ENCODE measurements at places on chromosomes 5 and 9.

- peak; percentile 24 for DNase-seq
Measured at GRCh38 chr5:172630482-172630881, 10.6 kb upstream of the NEURL1B start.

GRCh38 chr9:94029932-94030317, 54.3 kb upstream of the PTPDC1 start:
- DNase-seq, result no peak

- DNase-seq, result no peak
Measured at GRCh38 chr5:60066502-60066901, 173.0 kb upstream of the PDE4D start.

DNA sequence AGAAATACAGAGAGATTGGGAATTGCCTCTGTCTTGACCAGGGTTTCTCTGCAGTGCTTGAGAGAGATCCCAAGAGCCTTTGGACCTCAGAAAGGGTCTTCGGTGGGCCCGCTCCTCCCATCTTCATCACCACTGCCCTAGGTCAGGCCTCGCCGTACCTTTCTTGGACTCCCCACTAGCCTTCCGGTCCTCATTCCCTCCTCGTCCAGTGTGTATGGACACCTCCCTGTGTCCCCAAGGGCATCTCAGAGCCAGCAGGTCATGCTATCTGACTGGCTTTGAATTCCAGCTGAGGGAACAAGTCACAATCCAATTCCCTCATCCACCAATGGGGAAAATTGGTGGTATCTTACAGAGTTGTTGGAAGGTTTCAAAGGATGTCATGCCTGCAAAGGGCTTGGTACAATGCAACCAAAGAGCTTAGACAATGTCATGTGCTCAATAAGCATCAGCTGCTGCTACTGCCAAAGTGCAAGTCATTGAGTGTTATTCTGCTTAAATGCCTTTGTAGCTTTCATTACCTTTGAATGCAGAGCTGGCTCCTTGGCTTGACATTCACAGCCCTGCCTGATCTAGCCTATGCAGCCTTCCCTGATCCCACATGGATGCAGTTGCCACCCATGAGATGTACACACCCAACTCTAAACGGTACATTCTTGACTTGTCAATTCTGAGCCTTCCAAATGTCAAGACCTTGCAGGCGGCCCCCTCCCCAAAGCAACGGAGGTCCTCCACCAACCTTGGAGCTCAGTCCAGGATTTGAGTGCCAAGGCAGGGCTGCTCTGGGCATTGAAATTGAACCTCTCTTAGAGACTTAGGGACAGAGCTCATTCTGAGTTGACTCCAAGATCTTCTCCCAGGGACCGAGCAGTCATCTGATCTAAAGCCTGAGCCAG, 58.0 kb downstream of the HRH2 start:
- peak; percentile 17 for DNase-seq

DNA sequence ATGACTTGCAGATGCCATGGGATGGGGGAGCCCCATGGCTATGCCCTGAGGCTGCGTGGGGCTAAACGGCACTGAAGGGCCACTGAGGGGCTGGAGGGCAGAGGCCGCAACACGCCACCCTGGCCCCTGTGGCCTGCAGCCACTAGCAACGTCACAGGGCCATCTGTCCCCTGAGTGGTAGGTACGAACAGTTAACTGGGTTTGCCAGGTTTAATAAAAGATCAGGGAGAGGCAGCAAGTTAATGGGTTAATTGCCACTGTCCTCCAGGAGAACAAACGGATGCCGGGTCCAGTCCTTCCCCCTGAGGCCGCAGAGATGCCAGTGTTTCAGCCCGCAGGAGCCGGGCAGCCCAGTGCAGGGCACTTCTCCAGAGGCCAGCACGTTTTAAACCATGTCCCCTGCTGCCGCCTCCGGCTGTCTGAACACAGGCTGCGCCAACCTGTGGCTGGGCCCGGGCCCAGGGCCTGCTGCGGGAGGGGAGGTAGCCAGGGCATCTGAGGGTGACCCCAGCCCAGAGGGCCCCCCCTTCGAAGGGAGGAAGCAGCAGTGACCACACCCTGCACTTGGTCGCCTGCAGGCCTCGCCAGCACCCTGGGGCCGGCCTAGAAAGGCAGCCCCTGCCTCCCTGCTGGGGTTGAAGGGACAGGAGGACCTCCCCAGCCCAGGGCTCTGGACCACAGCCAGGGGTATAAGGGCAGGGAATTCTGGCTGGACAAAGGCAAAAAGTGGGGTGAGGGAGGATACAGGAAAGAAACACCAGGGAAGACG, 227.3 kb downstream of the FANCC start:
- DNase-seq, result peak; percentile 57

GRCh38 chr9:116336133-116336862, 182.7 kb downstream of the PAPPA start:
- DNase-seq, result no peak

DNA sequence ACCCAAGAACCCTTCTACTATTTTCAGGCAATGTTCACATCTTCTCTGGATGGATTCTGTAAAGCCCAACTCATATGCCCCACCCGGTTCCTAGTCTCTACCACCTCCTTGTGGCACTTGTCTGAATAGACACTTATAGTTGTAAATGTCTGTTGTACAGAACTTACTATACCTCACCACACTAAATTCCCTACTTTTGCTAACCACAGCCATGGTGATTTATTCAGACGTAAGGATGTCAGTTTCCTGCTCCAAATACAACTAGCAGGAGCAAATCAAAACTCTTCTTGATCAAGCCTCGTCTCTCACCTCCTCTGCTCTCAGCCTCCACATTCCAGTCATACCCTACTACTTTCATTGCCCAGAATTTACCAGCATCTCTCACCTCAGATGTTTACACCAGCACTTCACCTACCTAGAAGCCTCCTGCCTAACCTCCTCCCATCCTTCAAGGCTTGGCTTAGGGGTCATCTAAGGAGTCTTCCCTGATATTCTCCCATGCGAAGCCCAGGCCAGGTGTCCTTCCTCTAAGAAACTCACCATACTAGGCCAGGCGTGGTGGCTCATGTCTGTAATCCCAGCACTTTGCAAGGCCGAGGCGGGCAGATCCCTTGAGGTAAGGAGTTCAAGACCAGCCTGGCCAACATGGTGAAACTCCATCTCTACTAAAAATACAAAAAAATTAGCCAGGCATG, 75.5 kb downstream of the MAPKAP1 start:
- DNase-seq, result no peak

DNA sequence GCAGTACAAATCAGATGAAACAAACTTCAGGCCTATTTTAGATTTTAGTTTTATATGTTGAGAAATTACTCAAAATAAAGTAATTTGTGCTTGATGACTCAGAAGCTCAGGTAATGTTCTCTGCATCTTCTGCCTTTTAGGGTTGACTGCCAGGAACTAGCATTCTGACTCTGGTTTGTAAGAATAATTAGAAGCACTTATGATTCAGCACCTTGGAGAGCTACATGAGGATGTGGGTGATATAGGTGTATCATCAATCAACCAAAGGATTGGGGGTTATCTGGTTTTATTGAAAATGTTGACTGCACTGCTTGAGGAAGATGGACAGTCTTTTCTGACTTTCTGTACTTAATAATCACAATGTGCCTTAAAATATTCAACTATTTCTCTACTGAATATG, 118.7 kb upstream of the SGCD start:
- no peak for DNase-seq

- DNase-seq, result no peak
Measured at GRCh38 chr5:170757182-170757601, 26.3 kb upstream of the GABRP start.

- DNase-seq, result no peak
Measured at GRCh38 chr9:6078382-6079105, 63.1 kb upstream of the RANBP6 start.

- no peak for DNase-seq
Measured at GRCh38 chr5:141180313-141180712, 1.9 kb upstream of the PCDHB16 start.

DNA sequence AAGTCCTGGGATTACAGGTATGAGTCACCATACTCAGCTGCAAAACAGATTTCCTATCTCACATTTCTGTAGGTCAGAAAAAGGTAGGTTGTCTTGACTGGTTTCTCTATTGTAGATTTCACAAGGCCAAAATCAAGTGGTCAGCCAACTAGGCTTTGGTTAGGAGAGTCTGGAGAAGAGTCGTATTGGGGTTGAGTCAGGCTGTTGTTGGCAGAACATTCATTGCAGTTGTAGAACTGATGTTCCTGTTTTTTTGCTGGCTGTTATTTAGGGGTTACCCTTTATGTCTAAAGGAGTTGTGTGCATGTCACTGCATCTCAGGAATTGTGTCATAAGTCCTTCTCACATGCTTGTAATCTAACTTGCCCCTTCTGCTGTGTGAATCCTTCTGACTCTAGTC, 814.2 kb upstream of the GRAMD2B start:
- DNase-seq, result no peak
